ENCODE measurements at places on chromosomes 5 and 9.

DNA sequence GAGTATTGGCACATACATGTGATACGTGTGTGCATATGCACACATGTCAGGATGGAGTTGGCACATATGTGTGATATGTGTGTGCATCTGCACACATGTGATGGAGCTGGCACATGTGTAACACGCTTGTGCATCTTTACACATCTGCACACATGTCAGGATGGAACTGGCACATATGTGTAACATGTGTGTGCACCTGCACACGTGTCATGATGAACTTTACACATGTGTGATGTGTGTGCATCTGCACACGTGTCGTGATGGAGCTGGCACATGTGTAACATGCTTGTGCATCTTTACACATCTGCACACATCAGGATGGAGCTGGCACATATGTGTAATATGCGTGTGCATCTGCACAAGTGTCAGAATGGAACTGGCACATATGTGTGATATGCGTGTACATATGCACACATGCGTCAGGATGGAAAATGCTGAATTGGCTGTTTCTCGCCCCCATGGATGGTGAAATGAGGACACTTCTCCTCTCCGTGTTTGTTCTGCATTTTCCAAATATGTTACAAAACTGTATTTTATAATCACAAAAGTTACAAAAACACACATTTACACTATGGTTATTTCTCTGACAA is 16.3 kb upstream of the SLC6A19 start:
- no peak for DNase-seq

GRCh38 chr5:158139161-158139560 is 280.2 kb upstream of the CLINT1 start:
- no peak for DNase-seq

GRCh38 chr5:81763294-81763928 is 12.5 kb upstream of the SSBP2 start:
- no peak for DNase-seq

DNA sequence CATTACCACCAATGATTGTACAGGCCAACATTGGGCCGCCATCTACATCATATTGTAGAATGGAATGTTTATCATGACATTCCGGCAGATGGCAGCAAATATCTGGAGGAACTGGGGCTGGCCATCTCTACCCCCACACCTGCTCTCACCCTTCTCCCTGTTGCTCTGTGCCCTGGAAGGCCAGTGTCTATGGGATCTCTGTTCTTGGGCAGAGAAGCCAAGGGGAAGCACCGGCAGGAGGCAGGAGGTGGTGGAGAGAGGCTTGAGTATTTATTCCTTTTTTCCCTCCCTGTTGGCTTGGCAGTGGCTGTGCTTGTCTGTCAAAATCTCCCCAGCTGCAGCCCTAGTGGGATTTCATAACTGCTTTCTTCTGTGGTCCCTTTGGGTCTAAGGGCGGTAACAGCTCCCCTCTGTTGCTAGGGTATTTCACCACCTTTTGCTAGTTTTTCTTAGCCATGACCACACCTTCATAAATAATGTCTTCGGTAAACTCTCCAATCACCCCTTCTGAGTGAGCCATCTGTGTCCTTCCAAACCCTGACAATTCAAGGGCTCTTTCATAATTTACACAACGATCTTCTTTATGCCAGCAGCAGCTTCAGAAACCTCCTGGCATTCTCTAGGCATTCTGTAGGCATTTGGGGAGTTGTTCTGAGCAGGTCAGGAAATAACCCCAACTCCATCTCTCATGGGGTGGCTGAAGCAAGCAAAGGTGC is 225.8 kb downstream of the MELK start:
- DNase-seq, result no peak

DNA sequence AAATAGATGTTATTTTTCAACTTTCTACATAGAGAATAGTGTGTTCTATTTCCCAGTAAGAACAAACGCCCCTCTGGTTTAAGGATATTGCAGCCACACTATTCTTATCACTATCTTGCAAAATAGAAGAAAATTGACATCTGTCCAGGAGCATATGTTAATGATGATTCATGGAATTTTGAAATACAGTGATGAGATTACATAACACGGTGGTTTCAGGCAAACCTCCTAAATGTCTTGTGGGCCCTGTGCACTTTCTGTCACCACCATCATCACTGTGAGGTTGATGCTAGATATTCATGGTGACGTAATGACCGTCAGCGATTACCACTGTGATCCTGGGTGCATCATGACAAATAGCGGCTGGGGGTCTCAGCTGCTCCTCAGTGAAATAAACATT is 48.1 kb downstream of the CFAP90 start:
- DNase-seq, result no peak

- DNase-seq, result no peak
Measured at GRCh38 chr5:68319706-68320412, 104.3 kb downstream of the PIK3R1 start.

DNA sequence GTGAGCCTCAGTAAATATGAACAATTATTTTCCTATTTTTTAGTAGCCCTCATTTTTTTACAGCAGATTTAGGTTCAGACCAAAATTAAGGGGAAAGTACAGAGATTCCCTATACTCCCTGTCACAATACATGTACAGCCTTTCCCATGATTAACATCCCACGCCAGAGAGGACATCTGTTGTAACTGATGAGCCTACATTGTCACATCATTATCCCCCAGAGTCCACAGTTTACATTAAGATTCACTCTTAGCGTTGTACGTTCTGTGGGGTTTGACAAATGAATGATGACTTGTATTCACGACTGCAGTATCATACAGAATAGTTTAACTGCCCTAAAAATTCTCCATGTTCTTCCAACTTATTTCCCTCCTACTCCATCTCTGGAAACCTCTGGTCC is 262.3 kb upstream of the MSX2 start:
- no peak for DNase-seq

GRCh38 chr9:85453850-85454249 is 287.9 kb downstream of the AGTPBP1 start:
- DNase-seq, result no peak

DNA sequence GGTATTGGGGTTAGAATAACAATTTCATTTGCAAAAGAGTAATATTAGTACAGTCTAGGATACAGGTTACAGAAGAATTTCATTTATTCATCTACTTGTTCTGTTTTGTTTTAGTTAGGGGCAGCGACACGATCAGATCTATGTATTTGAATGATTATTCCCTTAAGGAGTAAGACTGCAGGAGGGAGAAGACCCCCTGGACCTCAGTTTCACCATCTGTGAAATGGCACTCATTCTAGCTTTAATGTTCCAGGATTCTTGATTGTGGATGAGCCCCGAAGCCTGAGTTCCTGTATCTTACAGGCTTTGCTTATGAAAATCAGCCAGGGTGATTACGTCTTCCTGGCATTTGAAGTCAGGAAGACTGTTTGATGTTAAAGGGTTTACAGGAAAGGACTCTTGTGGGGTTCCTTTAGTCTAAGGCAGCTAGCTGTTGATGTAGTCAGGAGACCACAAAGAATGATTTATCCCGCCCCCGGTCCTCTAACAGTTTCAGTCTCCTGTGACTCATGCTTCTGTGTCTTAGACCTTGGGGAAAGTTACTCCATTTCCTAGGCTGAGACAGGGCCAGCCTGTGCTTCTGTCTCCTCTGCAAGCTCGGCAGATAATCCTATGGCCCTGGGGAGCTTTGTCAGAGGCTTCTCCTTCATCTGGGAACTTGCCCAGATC is 11.5 kb downstream of the SMIM3 start:
- peak; percentile 78 for DNase-seq

- DNase-seq, result no peak
Measured at GRCh38 chr9:136693135-136693489, 5.9 kb upstream of the AGPAT2 start.

DNA sequence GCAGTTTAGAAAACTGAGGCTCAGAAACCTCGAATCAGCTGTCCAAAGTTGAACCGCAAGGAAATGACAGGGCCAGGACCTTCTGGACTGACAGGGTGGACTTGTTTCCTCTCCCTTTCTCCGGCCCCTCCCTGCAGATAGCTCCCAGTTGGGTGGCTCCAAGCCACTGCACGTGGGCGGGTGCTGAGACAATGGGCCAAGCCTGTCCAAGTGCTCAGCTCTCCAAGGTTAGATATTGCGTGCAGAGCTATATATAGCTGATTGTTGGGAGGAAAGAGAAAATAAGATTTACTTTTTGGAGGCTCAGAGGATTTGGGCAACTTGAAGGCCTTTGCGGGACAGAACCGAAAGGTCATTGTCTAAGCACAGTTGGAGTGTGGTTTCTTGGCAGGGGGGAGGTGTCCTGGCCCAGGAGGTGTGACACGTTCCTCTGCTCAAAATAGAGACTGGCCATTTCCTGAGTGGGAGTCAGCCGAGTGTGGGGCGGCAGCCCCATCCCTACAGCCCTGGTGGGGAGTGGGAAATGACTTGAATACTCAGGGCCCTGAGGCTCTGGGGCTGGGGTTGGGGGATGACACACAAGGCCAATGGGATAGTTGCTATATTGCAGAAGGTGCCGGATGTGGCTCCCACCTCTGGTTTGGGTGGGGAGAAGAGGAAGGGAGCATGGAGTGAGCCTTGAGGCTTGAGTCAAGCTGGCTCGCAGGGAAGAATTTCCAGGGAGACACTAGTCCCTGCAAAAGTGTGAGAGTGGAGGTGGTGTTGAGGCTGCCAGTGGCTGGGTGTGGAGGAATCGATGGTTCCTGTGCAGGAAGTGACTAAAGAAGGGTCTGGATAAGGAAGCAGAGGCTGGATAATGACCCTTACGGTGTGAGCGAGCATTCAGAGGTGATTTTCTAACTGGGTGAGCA is 44.4 kb upstream of the SMAD5 start:
- no peak for DNase-seq

DNA sequence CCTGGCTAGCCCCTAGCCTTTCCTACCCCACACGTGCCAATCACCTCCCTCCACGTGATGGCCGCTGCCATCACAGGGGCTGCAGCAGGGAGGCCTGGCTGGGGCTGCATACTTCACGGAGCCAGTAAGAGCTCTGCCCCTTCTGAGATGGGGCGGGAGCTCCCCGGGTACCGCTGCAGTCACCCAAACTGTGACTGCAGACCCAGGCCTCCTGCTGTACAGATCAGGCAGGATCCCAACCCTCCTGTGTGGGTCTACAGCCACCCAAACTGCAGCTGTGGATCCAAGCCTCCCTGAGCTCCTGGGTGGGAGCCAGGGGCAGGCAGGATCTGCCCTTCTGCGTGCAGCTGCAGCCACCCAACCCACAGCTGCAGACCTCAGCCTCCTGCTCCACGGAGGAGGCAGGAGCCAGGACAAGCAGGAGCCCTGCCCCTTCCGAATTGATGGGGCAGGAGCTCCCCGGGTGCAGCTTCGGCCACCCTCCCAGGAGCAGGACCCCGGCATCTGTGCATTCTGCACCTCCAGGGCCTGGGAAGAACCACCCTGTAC is 3.2 kb upstream of the BTNL9 start:
- no peak for DNase-seq

- DNase-seq, result no peak
Measured at GRCh38 chr9:17928228-17928627, 349.4 kb downstream of the SH3GL2 start.

- DNase-seq, result no peak
Measured at GRCh38 chr5:77083088-77083487, 4.0 kb downstream of the ZBED3 start.

DNA sequence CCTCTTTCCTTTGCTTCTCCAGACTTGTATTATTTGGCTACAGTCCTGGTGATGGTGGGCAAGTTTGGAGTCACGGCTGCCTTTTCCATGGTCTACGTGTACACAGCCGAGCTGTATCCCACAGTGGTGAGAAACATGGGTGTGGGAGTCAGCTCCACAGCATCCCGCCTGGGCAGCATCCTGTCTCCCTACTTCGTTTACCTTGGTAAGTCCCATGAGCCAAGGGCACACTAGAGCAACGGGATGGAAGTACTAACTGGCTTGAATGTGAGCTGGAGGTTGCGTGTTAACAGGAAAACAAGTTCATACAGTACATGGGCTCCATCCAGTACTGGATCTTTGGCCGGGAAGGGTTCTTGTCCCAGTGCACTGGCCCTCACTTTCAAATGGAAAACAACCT is 22.9 kb downstream of the SLC22A5 start:
- no peak for DNase-seq

- DNase-seq, result no peak
Measured at GRCh38 chr5:142491270-142491669, 166.4 kb upstream of the SPRY4 start.

GRCh38 chr5:119275601-119276173 is 80.1 kb upstream of the TNFAIP8 start:
- DNase-seq, result peak; percentile 49

- no peak for DNase-seq
Measured at GRCh38 chr5:135156715-135157404, 122.8 kb upstream of the PITX1 start.

GRCh38 chr5:80955082-80955590 is 5.0 kb upstream of the RASGRF2 start:
- no peak for DNase-seq

DNA sequence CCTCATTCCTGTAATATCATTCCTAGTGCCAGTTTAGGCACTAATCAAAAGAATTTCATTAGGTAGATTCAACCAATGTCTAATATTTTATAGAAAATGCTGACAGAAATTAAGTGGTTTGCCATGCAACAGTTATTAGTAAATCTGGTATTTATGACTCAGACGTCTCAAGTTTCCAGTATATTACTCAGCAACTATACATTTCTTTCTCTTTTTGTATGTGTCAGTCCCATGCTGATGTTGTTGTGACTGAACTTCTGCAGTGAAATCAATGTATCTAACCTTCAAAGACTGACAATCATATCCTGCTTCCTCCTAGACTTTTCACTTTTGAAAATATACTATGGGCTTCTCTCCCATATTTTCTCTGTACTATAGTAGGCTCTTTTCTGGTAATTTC is 822.5 kb downstream of the NR2F1-AS1 start:
- DNase-seq, result no peak

- no peak for DNase-seq
Measured at GRCh38 chr9:3541206-3541605, 15.4 kb upstream of the RFX3 start.

DNA sequence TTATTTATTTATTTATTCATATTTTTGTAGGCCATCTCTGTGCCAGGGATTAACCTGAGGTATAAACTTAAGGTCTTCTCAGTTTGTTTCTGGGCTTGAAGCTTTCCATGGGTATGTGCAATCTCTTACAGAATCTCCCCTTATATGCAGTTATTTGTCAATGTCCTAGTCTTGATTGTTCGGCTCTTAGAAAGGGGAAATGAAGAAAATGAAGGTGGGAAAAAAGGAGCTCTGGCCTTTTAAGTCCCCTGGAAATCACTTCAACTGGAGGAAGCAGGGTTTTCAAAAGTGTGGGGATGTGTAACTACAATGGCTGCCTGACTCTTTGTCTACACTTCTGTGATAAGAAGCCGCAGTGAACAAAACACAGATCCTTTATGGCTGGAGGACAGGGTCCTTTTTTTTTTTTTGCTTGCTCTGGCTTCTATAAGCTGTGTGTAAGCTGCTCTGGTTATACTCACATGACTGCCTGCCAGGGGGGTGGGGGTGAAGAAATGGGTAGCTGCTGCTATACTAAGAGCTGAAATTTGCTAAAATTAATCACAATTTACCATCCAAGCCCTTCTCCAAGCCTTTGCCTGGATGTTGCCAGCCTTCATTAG is 33.7 kb downstream of the CENPP start:
- DNase-seq, result no peak

- no peak for DNase-seq
Measured at GRCh38 chr5:675871-676698, 17.1 kb downstream of the TPPP start.

- DNase-seq, result no peak
Measured at GRCh38 chr5:61720829-61721228, 388.8 kb downstream of the ZSWIM6 start.

GRCh38 chr9:99563364-99563763 is 258.3 kb upstream of the NR4A3 start:
- DNase-seq, result no peak

- no peak for DNase-seq
Measured at GRCh38 chr9:16309469-16310271, 560.8 kb downstream of the BNC2 start.

GRCh38 chr9:134636149-134636507 is 5.5 kb upstream of the COL5A1 start:
- no peak for DNase-seq
